ENCODE measurements at places on chromosomes 2 and 18. TPM values are rescaled to one million over a fixed set of nuclear protein-coding genes. Genes with fewer than 3 reads are reported as not detected.

IL18R1 gene
- 2.5 TPM for polyA plus RNA-seq

- no peak for DNase-seq
Measured at GRCh38 chr2:223217373-223217772, 165.4 kb downstream of the KCNE4 start.

GRCh38 chr2:165700531-165700930 lies 93.5 kb downstream of the GALNT3 start:
- no peak for DNase-seq

DNA sequence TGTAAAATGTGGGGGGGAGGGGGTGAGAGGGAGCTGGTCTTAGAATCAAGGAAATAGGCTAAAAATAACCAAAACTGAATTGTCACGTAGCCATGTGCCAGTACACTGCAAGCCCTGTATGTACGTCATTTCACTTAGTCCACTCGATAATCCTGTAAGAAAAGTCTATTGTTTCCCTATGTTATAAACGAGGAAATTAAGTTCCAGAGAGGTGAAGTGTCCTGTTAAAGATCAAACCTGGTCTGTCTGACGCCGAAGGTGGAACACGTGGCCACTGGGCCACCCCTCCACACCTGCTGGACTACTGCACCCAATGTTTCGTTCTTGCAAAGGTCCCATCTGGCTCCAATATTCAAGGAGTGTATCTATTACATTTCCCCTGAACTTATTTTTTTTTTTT lies 29.6 kb downstream of the TFCP2L1 start:
- no peak for DNase-seq

Data from left renal pelvis (tissue), 4 donors.